Activated CD4-positive, alpha-beta T cell treated with anti-CD3 and anti-CD28 coated beads for 1 hour (primary cell): ENCODE measurements at places on chromosomes 12 and 14.

DNA sequence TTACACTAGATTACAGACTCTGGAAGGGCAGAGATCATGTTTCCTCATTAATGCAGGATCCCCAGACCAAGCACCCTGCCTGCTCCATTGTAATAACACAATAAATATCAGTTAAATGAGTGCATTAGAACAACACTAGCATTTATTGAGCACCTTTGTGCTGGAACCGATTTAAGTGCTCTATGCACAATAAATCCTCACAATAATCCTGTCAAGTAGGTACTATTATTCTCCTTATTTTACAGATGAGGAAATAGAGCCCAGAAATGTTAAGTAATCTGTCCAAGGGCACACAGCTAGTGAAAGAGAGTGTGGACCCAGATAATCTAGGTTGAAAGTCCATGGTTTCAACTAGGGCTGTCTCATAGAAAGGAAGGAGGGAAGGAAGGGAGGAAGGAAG lies 69.8 kb downstream of the MAP1LC3B2 start:
- DNase-seq, result no peak

DNA sequence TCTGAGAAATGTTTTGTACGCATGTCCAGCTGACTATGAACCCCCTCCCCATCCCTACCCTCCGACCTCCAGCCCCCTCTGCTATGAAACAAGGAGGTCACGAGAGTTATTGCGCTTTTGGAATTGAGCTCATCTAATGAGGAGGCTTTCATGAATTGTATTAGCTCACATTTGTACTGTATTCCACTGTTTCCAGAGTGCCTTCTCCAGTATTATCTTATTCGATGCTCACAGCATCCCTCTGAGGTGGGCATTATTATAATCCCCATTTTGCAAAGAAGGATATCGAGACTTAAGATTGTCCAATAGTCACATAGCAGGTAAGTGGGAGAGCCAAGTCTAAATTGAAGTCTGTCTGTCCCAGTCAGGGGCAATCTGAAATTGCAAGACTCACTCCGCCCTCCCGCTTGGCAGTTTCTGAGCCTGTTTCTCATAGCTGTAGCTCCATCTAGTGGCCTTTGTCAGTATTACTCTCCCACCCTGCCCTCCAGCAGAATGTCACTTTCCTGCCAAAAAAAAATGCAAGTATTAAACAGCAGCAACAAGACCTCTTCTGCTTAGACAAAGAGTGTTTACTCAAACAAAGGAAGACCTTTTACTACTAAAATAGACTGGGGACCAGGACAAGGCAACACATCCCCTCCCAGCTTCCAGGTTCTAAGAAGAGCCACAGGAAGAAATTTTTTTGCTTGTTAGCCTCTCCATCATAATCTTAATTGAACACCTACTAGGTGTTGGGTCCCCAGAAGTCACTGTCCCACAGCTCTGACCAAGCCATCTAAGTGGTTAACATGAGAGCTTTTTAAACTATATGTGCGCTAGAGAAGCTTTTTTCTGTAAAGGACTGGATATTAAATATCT lies 48.6 kb upstream of the TMEM233 start:
- DNase-seq, result peak; percentile 9

DNA sequence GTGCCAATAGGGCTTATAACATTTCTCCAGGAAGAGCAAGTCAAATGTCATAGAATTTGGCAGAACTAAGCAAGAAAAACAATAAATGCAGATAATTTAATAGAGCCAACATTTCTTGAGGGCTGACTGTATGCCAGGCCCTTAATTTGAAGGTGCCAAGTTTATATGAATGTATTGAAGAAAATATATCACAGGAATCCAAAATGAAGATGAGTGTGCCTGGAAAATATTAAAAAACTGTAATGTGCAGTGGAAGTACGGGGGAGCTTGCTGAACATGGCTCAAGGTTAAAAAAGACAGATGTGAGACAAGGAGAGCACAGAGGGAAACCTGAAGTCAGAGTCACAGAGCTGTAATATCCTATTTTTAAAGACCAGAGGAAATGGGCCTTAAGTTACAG lies 16.4 kb downstream of the NR1H4 start:
- no peak for DNase-seq

- DNase-seq, result no peak
These were observed 55.0 kb upstream of the SGPP1 start for GRCh38 chr14:63782683-63783389.

GRCh38 chr12:49294804-49295081 lies 204 bp upstream of the PRPH start:
- DNase-seq, result no peak

DNA sequence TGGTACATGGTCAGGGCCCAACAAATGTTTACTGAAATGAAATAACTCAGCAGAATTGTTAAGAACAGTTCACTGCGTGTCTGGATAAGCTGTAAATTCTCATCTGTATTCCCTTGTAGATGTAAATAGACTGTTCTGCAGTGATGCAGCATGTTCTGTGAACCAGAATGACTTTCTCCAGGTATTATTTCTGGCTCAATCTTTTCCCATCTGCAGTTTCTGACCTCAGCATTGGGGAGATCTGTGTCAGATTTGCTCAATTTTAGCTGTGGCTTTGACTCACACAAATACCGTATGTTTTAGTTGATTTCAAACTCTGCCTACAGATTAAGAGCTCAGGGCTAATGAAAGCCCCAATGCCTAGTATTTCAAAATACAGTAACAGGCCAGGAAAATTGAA lies 49.2 kb upstream of the DICER1 start:
- no peak for DNase-seq

- DNase-seq, result no peak
These were observed 27.7 kb downstream of the WNK1 start for GRCh38 chr12:779745-780734.

DNA sequence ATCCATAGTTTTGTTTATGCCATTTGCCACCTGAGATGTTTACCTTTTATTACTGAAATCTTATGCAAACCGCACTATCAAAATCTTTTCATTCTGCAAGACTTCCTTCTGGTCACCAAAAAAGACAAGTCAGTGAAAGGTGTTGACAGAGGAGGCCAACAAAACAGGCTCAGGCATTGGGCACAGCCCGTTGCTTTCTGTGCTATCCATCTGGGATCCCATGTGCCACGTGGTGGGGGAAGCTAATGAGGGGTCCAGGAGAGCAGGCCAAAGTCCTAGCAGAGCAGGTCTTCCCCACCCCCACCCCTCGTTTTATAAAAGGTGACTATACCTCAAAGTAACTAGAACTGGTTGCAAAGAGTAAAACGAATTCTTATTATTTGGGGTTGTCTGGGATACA lies 1.2 kb downstream of the ALDH1L2 start:
- DNase-seq, result no peak

DNA sequence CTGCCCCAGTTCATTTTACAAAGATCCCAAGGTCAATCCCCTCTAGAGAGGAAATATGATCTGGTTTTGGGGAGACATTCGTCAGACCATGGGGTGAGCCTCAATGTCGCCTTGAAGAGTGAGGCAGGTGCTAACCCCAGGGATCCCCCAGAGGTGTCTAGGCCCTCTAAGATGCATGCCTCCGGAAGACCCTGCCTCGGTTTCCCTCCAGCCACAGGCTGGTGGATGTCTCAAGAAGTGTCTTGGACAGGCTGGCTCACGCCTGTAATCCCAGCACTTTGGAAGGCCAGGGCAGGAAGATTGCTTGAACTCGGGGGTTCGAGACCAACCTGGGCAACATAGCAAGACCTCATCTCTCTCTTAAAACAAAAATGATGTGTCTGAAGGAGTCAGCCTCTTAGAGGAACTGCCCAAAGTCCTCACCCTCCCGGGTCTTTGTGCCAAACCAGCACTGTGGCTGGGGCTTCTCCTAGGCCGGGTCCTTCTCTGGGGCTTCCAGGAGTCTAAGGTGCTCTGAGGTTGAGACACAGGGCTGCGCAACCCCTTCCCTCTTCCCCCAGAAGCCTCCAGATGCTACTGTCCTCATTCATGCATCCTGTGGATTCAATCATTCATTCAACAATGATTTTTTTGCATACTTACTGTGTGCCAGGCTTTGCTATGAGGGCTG lies 24.7 kb upstream of the BEGAIN start:
- no peak for DNase-seq

DNA sequence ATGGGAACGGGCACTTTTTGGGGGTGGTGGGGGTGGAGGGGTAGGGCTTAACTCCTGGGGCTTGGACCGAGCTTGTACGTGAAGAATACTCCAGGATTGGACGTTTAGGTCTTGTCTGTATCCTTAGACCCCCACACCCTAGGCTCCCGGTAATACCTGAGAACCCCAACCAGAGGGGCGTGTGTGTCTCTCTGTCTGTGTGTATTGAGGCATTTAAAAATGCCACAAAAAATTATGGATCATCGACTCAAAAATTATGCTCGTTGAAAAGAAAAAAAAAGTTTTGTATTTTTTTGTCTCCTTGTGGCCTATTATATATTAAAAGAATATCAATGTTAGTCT lies 459 bp downstream of the PPFIBP1 start:
- no peak for DNase-seq
